ENCODE measurements at places on chromosomes 5 and 9.

DNA sequence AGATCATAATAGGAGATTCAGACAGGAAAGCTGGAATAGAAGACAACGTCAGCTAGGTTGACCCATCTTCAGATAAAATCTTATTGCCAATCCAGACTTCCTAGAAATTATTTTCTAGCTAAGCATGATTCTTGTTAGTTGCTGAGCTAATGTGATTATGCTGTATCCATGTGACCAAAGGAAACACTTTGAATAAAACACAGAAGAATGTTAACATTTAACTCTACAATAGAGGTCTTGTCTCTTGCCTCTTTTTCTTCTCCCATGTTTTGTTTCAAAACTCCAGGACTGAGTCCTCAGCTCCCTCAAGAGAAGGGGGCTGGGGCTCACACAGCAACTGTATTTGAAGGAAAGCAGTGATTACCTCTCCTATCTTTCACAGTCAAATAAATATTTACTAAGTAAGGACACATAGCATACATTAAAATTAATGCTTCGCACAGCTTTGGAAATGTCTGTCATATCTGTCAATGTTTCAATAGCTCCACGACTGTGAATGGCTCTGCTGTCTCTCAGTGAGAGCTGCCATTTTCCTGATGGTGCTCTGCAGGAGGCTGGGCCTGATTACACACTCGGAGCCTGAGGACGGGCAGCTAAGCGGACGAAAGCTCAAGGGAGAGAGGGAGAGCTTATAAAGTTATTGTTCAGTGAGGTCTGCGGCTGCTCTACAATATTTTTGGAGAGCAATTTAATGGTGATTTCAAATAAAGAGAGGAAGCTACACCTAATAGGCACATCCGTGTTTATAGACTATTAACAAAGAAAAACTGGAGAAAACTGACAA is 64.8 kb upstream of the ZNF462 start:
- no peak for DNase-seq

DNA sequence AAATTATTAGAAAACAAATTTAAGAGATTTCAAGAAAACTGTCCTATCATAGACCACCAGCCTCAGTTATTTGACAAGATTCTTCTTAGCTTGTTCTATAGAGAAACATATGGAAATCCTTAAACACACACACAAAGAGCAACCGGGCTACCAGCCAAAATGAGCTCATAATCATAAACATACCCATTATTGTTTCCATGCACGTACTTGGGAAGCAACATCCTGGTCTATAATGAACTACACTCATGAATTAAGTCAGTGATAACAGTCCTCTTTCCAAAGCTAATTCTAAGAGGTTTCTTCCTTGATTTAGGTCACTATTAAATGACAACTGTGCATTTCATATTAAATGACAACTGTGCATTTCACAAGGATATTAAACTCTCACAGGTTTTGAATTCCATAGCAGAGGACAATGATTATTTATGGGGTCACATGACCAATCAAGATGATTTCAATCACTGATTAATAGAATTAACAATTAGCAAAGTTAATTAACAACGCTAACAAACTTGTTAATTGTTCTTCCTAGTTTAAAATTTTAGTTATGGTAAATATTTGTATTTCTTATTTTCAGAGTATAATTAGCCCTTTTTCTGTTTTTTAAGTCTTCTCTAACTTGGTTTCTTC is 77.0 kb downstream of the OXCT1 start:
- no peak for DNase-seq

DNA sequence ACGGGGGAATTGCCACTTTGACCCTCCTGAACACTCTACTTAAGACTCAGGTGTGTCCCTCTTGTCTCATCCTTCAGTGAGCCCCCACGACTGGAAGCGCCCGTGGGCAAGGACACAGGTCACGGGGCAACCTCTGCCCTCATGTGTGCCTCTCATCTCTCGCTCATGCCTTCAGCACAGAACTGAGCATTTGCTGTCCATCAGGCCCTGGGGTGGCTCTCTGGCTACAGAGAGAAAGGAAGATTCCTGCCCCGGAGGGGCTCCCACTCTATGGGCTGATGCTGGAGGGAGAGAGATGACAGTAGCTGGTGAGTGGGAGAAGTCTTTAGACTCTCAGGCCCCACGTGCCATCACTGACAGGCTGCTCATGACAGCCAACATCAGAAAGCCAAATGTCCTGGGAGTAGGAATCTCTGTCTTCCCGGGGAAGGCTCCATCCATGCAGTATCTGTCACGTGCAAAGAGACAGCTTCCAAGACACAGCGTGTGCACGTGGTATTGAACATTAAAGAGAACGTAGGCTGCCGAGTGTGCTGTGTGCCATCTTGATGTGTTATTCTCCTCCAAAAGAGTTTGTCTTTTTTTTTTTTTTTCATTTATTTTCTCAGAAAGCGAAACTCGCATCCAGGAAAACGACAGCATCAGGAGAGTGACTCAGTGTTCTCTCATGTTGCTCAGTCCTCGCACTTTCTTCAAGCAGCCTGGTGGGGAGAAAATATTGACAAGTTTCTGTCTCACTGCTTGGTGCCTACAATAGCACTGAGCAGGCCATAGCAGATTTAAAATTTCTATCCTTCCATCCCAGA is 190.5 kb downstream of the GAS1 start:
- no peak for DNase-seq

GRCh38 chr9:130989391-130989790 is 19.6 kb upstream of the LAMC3 start:
- DNase-seq, result no peak

GRCh38 chr9:137294091-137294680 is 7.9 kb downstream of the NRARP start:
- peak; percentile 36 for DNase-seq

- no peak for DNase-seq
Observed at GRCh38 chr5:81225463-81225862, 7.7 kb upstream of the CKMT2 start.

DNA sequence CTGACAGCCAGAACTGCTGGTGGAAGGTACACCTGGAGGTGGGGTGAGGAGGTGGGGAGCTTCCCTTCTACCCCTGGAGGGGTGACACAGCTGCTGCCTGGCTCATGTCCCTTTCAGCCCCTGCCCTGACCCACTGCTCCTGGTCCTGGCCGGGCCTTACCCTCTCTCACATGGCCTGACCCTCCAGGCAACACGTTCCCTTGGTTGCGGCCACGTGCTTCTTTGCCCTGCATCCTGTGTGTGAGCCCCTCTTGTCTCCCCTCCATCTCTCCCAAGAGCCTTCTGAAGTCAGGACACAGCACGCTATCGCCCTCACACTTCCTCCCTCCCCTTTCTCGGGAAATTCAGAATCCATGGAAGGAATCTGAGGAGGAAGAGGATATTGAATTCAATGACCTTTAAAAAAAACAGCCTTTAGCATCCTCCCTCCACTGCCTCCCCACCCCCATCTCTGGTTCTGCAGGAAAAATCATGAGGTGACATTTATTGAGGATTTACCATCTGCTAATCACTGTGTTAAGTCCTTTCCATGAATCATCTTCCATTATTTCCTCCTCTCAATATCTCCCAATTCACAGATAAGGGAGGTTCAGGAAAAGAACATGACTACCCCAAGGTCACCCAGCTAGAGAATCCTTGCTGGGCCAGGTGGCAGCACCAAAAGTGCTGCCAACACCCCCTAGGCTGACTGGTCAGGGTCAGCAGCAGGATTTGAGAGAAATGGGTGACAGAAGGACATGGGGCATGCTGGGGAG is 8.3 kb downstream of the AQP3 start:
- no peak for DNase-seq

- DNase-seq, result no peak
Observed at GRCh38 chr9:126371007-126371870, 44.6 kb downstream of the MVB12B start.

Data from Jurkat, Clone E6-1 (cell line).